ENCODE measurements at places on chromosomes 11 and 22.

DNA sequence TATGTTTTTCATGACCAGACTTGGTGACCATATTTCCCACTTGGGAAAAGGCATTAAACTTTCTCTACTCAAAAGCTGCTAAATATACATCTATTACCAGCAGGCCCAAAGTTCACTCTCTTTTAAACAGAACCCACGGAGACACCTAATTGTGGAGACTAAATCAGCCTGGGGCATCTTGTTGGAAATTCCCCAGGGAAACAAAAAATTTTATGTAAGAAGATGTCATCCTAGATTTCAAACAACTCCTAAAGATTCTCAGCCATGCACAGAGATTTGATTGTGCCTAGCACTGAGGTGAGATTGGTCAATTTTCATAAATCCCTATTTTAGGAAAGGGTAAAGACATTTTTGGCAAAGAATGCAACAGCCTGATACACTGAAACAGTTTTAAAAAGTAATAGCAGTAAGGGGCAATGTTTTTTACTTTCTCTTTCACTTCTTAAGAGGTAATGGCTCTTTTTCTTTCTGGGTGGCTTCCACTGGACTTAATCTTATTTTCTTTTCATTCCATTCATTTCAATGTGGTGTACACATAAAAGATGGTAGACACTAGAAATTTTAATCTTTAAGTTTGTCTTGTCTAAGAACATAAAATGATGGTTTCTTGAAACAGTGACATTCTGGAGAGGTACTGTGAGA lies 9.6 kb downstream of the OR52N2 start:
- no peak overlapping the region for H3K4me3 ChIP-seq
- no peaks in the 10 kb centered on the region for H3K4me1 ChIP-seq
- H3K27ac ChIP-seq, result no peak overlapping the region

DNA sequence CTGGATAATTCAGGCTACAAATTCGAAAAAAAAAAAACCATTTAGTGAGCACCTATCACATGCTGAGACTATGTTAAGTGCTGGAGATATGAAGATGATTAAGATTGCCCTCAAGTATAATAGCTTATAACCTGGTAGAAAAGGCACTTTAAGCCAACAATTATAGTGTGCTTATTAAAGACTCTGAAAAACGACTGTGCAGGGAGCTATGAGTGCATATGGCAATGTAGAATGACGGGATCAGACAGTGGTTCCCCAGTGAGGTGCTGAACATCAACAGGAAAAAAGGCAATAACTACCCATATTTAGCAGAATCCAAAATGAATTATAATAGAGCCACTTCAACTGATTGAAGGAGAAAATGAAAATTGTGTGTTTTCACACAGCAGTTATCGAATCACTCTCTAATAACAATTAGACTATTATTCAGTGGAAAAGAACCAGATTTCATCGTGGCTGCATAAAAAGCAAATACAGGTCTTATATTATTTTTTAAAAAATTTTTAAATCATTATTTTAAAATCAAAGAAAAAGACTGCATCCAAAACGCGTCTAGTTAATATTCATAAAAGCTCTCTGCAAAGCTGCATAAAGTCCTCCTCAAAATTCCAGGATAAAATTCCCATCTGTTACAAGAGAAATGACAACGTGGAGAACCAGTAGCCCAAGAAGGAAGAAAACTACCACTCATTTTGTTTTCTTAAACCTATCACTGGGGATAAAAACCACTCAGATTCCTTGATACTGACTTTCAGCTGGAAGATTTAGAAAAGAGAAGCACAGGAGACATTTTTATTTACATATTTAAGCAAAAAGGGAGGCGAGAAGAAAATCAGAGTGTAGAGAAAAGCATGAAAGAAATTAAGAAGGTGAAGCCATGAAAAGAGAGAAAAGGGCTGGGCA lies 1.1 kb downstream of the MTMR2 start:
- H3K27ac ChIP-seq, result peak overlapping the region; percentile 84
- peaks cover 6% of the 10 kb centered on the region for H3K4me1 ChIP-seq
- DNase-seq, result no peak
- H3K4me3 ChIP-seq, result peak overlapping the region; percentile 75
- no peaks in the 10 kb centered on the region for H3K27me3 ChIP-seq

DNA sequence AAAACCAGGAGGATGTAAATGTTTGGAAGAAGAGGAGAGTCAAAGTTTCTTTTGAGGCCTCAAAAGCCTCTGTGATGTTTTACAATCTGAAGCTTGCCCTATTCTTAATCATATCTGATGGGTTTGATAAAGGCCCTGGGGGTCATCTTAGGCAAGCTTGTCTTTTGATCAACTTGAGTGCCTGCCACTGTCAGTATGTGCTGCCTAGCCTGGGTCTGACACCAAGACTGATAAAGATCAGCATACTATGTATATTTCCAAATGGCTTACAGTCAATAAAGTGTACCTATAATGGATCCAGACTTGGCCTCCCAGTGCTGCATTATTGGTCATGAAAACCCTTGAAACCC lies 12.7 kb downstream of the EHF start:
- no peak overlapping the region for H3K4me3 ChIP-seq
- DNase-seq, result no peak
- no peaks in the 10 kb centered on the region for H3K4me1 ChIP-seq
- no peak overlapping the region for H3K27ac ChIP-seq

GRCh38 chr11:19879307-19880087 lies 166.9 kb downstream of the NAV2 start:
- H3K4me1 ChIP-seq, result no peaks in the 10 kb centered on the region
- no peak for DNase-seq
- peaks cover 13% of the 10 kb centered on the region for H3K27me3 ChIP-seq
- H3K27ac ChIP-seq, result no peak overlapping the region
- H3K36me3 ChIP-seq, result no peaks in the 10 kb centered on the region
- no peak overlapping the region for H3K4me3 ChIP-seq

GRCh38 chr22:39148026-39148726 lies 4.3 kb downstream of the CBX7 start:
- no peaks in the 10 kb centered on the region for H3K36me3 ChIP-seq
- H3K27me3 ChIP-seq, result no peaks in the 10 kb centered on the region
- no peak overlapping the region for H3K27ac ChIP-seq
- no peak for DNase-seq
- peaks cover 7% of the 10 kb centered on the region for H3K4me1 ChIP-seq

GRCh38 chr11:63551091-63551888 lies 11.9 kb downstream of the PLAAT2 start:
- no peaks in the 10 kb centered on the region for H3K36me3 ChIP-seq
- no peak for DNase-seq
- no peak overlapping the region for H3K27ac ChIP-seq
- no peak overlapping the region for H3K4me3 ChIP-seq

- DNase-seq, result peak; percentile 89
- peaks cover 10% of the 10 kb centered on the region for H3K36me3 ChIP-seq
- H3K4me3 ChIP-seq, result peak overlapping the region; percentile 77
- peak overlapping the region; percentile 86 for H3K27ac ChIP-seq
Observed at GRCh38 chr22:50341977-50342650, 1.0 kb upstream of the PPP6R2 start.

DNA sequence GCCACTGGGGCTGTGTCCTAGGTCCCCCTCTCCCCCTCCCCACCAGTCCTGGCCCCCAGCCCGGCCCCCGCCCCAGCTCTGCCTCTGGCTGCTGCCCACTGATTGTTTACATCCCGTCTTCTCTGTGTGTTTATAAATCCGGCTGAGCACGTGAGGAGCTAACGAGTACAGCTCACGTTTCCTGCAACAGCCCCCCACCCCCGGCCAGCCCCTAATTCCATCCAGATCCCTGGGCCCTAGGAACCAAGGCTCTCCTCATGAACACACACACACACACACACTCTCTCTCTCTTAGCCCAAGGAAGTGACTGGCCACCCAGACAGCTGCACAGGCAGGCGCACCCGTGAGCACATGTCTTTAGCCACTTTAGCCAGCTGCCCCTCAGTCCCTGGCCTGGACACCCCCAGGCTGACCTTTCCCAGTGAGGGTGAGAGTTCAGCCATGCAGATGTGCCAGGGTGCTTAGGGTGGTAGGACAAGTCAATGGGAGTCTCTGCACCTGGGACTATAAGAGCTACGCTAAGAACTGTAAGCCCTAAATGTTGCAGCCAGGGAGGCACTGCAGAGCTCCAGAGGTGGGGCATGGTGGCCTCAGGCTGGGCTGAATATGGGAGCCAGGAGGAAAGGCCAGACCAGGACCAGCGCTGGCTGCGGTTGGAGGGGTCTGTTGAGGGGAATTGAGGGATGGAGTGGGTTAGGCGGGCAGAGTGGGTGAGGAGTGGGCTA lies 2.9 kb downstream of the CLCF1 start:
- H3K4me3 ChIP-seq, result no peak overlapping the region
- peak overlapping the region; percentile 40 for H3K27ac ChIP-seq
- no peaks in the 10 kb centered on the region for H3K36me3 ChIP-seq
- H3K4me1 ChIP-seq, result peaks cover 73% of the 10 kb centered on the region
- no peaks in the 10 kb centered on the region for H3K27me3 ChIP-seq
- DNase-seq, result no peak

DNA sequence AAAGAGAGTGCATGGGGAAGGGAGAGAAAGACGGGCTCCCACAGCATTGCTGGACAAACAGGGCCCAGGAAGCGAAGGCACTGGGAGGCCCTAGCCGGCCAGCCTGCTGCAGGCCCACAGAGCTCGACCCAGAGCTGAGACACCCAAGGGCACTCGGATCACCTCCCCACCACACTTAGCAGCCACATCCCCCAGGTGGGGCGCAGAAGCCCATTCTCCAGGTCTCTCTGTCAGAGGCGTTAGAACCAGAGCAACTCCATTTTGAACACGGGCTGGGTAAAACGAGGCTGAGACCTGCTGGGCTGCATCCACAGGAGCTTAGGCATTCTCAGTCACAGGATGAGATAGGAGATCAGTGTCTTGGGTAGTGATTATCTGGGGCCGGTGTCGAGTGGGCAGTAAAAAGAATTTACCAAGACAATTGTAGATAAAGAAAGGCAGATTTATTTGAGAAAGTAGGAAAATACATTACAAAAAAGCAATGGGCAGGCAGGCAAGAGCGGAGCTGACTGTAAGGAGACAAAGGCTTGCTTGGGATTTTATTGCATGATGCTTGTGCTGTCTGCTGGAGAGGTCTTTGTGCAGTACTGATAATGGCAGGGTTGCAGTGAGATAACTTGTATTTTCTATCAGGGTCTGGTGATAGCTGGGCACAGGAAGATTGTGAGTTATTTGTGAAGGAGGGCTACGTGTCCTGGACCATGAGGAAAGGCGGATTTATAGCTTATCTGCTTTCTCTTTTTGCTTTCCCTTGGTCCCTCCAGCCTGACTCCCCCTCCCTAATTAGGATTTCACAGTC lies 13.4 kb upstream of the CAPN5 start:
- DNase-seq, result no peak
- H3K36me3 ChIP-seq, result no peaks in the 10 kb centered on the region
- peaks cover 12% of the 10 kb centered on the region for H3K27me3 ChIP-seq

DNA sequence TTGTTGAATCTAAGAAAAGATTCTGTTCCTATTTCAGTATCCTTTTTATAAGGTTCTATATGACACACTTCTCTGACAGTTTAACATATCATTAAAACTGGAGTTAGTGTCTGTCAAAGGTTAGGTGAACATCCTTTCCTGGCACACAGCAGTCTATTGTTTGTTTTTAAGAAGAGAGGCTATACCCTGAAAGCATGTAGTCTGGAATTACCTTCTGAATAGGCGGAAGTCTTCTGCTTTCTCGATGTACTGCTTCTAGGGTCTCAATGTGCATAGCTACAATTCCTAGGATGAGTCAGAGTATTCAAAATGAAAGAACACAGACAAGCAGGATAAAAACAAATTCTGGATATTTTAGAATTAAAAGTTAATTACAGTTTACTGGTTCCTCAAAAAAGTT lies 188.6 kb downstream of the SWAP70 start:
- no peaks in the 10 kb centered on the region for H3K36me3 ChIP-seq
- no peak overlapping the region for H3K4me3 ChIP-seq
- H3K27ac ChIP-seq, result no peak overlapping the region
- no peaks in the 10 kb centered on the region for H3K4me1 ChIP-seq
- no peaks in the 10 kb centered on the region for H3K27me3 ChIP-seq

DNA sequence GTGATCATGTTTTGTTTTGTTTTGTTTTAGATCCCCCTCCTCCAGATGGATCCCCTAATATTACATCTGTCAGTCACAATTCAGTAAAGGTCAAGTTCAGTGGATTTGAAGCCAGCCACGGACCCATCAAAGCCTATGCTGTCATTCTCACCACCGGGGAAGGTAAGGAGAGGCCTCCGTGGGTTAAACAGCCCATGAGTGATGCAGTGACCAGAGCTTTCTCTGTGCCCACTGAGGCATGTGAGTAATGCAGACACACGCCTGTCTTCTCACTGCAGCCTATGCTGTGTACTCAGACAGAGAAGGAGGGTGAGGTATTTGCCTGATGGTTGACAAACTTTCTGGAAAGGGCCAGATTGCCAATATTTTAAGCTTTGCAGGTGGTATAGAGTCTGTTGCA lies 73.7 kb upstream of the OR4B1 start:
- H3K4me1 ChIP-seq, result no peaks in the 10 kb centered on the region
- H3K27me3 ChIP-seq, result no peaks in the 10 kb centered on the region
- DNase-seq, result no peak

DNA sequence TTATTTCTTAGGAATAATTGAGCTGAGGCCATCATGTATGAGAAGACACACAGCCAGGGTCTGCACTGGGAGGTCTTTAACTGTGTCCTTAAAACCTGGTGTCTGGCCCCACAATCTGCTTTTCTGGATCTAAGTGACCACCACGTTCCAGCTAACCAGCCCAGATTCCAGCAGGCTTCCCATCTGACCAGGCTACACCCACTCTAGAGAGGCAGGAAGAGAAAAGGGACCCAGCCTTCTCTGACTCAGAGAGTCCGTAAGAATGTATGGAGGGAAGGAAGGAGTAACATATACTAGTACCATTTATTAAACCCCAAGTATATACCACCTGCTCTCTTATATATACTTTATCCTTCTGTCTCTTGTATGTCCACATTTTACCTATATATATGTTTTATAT lies 80.1 kb downstream of the LDLRAD3 start:
- no peaks in the 10 kb centered on the region for H3K36me3 ChIP-seq
- H3K27me3 ChIP-seq, result peaks cover 5% of the 10 kb centered on the region
- H3K4me1 ChIP-seq, result no peaks in the 10 kb centered on the region
- H3K4me3 ChIP-seq, result no peak overlapping the region
- DNase-seq, result no peak

DNA sequence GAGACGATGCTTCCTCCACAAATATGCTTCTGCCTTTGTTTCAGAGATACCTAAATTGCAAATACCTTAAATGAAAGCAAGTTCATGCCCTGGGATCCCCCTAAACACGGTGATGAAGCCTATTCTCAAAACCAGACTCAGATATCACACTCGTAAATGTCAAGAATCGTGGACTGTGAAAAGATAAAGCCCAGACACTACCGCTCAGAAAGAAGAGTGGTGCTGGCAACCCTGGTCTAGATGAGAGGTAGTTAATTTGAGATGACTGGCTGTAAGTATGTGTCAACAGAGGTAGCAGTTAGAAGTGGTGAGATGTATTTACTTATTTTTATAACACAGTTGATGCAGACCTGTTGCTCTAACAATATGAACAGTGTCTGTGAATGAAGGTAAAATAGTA lies 2.5 kb downstream of the OVCH2 start:
- H3K4me3 ChIP-seq, result no peak overlapping the region
- H3K27me3 ChIP-seq, result no peaks in the 10 kb centered on the region
- no peaks in the 10 kb centered on the region for H3K4me1 ChIP-seq
- H3K27ac ChIP-seq, result no peak overlapping the region

Measured in K562 (cell line).